Fibroblast of mammary gland (primary cell): ENCODE measurements at places on chromosomes 12 and 14.

- peak; percentile 83 for DNase-seq
Observed at GRCh38 chr12:57213058-57213715, 3.4 kb upstream of the NXPH4 start.

- no peak for DNase-seq
Observed at GRCh38 chr14:75849300-75849895, 132.4 kb downstream of the TGFB3 start.

GRCh38 chr12:96501133-96501761, 11.9 kb downstream of the CFAP54 start:
- peak; percentile 72 for DNase-seq

- DNase-seq: no peak
Observed at GRCh38 chr12:88940854-88941253, 360.6 kb upstream of the KITLG start.

- DNase-seq: no peak
Observed at GRCh38 chr12:130868412-130868811, 3.5 kb upstream of the RAN start.

- DNase-seq: no peak
Observed at GRCh38 chr12:122981587-122982476, 1.4 kb downstream of the ARL6IP4 start.

GRCh38 chr12:69027411-69027881, 94.5 kb upstream of the CPM start:
- DNase-seq: peak; percentile 44
